Tibial nerve (tissue), 4 donors: ENCODE measurements at places on chromosomes 1 and 21.

DNA sequence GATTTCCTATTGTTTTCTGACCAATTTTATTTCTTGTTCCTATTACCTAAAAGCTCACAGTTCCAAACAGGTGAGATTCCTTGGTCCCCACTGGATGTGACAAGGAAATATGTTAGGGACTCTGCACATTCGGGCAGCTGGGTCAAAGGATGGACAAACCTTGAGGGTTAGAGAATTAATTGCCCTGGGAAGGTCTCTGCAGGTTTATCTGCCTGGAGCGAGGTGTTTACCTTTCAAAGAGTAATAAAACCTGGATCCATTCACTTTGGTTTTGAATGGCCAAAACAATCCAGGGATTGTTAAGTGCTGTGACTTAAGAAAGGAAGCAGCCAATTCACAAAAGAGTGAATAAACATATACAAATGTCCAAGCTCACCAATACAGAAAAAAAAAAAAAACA, 33.6 kb upstream of the RAB4A start:
- DNase-seq: no peak

- peak; percentile 74 for DNase-seq
Observed at GRCh38 chr1:77605246-77606026, 77.0 kb downstream of the ZZZ3 start.

GRCh38 chr1:150152182-150152536, 2.4 kb downstream of the PLEKHO1 start:
- DNase-seq: no peak

- DNase-seq: no peak
Observed at GRCh38 chr1:207051191-207051943, at the start of gene YOD1. Gene YOD1 (minus strand): TSS chr1:207051208. CDS start chr1:207051030, 178 bp downstream.
